ENCODE measurements at places on chromosomes 6 and 20.

DNA sequence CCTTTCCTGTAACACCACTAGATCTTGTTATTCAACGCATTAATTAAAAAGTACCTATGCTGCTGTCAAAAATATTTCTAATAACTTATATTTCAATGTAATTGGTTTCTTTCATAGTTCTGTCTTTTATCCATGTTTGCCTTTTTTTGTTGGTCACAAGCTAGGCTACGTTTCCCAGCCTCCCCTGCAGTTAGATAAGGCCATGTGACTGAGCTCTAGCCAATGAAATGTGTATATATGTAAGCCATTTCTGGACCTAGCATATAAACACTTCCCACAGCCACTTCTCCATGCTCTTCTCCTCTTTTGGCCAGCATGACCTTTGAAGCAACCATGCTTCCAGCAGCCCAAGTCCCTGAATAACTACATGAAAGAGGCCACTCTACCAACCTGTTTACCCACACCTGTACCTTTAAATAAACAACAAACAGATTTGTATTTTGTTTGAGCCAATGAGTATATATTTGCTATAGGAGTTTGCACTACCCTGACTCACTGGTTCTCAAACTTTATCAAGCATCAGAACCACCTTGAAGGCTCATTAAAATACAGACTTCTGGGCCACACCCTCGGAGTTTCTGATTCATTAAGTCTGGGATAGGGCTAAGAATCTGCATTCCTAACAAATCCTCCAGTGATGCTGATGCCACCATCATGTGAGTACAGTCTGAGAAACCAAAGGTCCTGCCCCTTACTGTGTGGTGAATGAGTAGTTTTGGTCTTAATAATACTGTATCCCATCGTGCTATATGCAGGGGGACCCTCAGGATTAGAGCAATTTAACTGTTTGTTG, 45.6 kb upstream of the BEND6 start:
- peaks cover 28% of the 10 kb centered on the region for H3K27me3 ChIP-seq
- no peak overlapping the region for H3K4me3 ChIP-seq
- no peak for DNase-seq

- H3K27me3 ChIP-seq: no peaks in the 10 kb centered on the region
- peaks cover 62% of the 10 kb centered on the region for H3K4me1 ChIP-seq
- H3K4me3 ChIP-seq: peak overlapping the region; percentile 92
Measured at GRCh38 chr6:136763255-136763654, 29.0 kb downstream of the MAP3K5 start.

DNA sequence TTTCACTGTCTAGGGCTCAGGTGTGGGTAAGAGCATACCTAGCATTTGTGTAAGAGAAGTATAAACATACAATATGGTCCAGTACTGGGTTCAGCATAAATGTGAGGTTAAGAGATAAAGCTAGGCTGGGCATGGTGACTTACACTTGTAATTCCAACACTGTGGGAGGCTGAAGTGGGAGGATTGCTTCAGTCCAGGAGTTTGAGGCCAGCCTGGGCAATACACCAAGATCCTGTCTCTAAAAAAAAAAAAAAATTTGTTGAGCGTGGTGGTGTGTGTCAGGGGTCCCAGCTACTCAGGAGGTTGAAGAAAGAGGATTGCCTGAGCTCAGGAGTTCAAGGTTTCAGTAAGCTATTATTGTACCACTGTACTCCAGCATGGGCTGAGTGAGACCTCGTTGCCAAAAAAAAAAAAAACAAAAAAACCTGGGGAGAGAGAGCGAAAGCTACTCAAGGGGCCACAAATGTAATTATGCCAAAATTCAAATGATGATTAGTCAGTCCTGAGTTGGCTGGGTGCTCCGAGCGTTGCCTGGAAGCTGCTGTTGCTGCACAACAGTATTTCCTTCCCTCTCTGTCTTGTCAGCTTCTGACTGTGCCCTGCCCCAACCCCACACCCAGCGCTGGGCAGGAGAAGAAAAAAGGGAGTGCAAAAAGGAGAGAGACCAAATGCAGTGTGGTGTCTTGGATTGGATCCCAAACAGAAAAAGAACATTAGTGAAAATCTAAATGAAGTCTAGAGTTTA, 24.0 kb downstream of the CMTR1 start:
- H3K27me3 ChIP-seq: no peaks in the 10 kb centered on the region
- peak overlapping the region; percentile 70 for H3K27ac ChIP-seq
- DNase-seq: no peak
- peaks cover 12% of the 10 kb centered on the region for H3K4me1 ChIP-seq
- H3K36me3 ChIP-seq: peaks cover 18% of the 10 kb centered on the region

DNA sequence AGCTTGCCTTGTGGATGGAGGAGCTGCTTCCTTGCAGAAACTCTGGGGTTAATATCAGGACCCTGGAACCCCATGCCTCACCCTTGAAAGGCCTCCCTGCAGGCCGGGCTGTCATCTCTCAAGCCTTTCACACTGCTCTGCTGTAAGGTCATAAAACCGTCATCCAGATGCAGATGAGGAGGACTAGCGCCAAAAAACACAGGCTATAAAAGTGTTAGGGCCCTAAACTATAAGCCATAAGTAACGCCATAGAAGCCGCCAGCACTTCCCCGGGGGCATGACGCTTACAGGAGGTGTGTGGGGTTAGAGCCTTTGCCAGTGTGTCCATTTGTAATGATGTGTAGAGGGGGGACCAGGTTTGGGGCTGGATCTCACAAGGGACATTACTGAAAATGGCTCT, 47.6 kb downstream of the CDH4 start:
- no peaks in the 10 kb centered on the region for H3K27me3 ChIP-seq
- no peak for DNase-seq
- H3K4me3 ChIP-seq: no peak overlapping the region
- H3K27ac ChIP-seq: no peak overlapping the region
- H3K4me1 ChIP-seq: no peaks in the 10 kb centered on the region

GRCh38 chr6:35490821-35491557, 5.9 kb downstream of the TEAD3 start:
- no peak for DNase-seq
- H3K27ac ChIP-seq: no peak overlapping the region
- peaks cover 30% of the 10 kb centered on the region for H3K4me1 ChIP-seq
- H3K36me3 ChIP-seq: no peaks in the 10 kb centered on the region

- H3K4me1 ChIP-seq: peaks cover 27% of the 10 kb centered on the region
- H3K36me3 ChIP-seq: no peaks in the 10 kb centered on the region
- H3K4me3 ChIP-seq: peak overlapping the region; percentile 89
- peak overlapping the region; percentile 88 for H3K27ac ChIP-seq
Measured at GRCh38 chr6:33592595-33593413, 12.7 kb upstream of the BAK1 start.

DNA sequence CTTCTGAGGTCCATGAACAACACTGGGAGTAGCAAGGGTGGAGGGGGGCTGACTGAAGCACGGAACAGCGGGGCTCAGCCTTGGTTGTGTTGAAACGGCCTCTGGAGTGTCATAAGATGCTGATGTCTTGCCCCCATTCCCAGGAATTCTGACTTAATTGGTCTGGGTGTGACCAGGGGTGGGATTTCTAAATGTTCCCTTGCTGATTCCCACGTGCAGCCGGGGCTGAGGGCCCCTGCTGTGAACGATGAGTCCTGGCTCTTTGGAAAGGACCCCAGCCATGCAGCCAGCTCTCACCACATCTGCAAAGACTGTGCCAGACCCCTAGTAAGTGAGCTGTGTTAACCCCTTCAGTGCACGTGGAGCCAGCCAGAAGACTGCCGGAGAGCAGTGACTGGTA, 28.6 kb upstream of the FAM50B start:
- H3K4me3 ChIP-seq: no peak overlapping the region
- no peak overlapping the region for H3K27ac ChIP-seq
- H3K36me3 ChIP-seq: no peaks in the 10 kb centered on the region
- DNase-seq: no peak
- peaks cover 6% of the 10 kb centered on the region for H3K27me3 ChIP-seq
- H3K4me1 ChIP-seq: no peaks in the 10 kb centered on the region

Measured in T-helper 17 cell (primary cell).